H4 (cell line): ENCODE measurements at places on chromosomes 7 and 10. TPM values are rescaled to one million over a fixed set of nuclear protein-coding genes. Genes with fewer than 3 reads are reported as not detected.

- peak; percentile 56 for DNase-seq
Observed at GRCh38 chr7:105346593-105347322, 42.0 kb downstream of the SRPK2 start.

DNA sequence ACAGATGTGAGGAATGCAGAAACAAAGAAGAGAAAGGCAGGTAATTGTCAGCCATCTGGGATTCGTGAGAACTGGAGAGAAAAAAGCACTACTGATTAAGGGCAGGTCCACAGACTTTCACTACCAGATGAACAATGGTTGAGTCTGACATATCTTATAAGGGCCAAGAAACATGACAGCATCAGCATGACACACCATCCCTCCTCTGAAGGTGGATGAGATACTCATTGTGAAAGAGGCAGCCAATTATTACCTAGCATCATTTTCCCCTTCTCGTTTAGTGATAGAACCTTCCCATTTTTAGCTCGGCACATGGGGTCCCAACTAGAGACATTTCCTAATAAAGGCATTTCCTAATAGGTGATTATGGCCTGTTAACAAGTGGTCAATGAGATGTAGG is 19.2 kb upstream of the MET start:
- DNase-seq = no peak

GRCh38 chr7:151245360-151246101 is 3.0 kb downstream of the SMARCD3 start:
- DNase-seq = no peak

DNA sequence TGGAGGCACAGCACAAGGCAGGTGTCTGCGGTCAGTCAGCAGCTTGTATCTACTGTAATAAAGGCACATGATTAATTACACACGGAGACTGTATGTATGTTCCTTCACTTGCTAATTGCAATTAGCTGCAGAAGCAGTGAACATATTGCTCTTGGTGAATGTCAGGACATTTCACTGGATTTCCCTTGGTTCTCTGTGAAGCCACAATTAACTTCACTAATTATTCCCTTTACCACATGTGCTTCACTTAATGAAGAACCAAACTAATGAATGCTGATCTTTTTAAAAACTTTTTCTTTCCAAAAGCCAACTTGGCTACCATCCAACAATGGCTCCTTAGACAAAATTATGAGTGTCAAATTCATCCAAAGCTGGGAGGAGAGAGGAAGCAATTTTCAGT is 290.7 kb downstream of the ADRA2A start:
- DNase-seq = no peak

CCDC136 gene
- total RNA-seq = 5.0 and 5.2 TPM in 2 replicates

DNA sequence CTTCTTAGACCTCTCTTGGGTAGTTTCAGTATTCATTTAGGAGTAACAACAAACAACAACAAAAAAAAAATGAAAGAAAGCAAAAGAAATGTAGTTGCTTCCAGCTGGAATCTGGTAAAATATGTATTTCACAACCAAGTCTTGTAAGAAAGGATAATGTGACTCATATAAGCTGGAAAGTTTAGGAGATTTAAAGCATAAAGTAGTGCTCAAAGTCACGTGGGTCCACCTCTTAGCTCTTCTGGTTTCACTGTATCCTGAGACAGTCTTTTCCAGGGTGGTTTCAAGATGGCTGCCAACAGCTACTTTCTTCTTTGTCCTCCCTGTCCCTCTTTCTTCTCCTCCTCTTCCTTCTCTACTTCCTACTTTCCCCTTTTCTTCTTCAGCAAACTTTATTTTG is 69.5 kb upstream of the CDK13 start:
- no peak for DNase-seq

- DNase-seq = no peak
Observed at GRCh38 chr7:78124216-78124615, 325.6 kb downstream of the PHTF2 start.

- DNase-seq = no peak
Observed at GRCh38 chr7:22147868-22148267, 202.2 kb upstream of the CDCA7L start.

GRCh38 chr7:90869335-90869734 is 273.2 kb downstream of the CDK14 start:
- DNase-seq = no peak

DNA sequence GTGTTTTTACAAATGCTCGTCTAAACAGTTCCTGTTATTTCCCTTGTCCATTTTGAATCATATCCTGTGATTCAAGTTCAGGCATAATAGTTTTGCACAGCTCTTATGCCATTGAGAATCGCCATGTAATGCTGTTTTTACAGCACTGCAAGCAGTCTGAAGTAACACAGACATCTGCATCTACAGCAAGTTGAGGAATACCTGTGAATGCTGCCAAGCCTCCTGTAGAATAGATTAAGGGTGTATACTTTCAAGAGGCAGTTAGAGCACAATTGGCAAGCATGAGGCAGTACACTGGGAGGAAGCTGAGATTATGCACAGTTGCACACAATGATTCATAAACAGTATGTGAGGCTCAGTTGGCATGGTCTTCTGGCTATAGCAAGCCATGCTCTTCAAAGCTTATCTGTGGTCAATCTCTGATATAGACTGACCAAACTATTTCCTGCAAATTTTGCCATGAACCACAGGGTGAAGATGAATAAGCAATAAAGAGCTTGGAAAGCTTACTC is 121.9 kb upstream of the AKR1E2 start:
- peak; percentile 93 for DNase-seq

DNA sequence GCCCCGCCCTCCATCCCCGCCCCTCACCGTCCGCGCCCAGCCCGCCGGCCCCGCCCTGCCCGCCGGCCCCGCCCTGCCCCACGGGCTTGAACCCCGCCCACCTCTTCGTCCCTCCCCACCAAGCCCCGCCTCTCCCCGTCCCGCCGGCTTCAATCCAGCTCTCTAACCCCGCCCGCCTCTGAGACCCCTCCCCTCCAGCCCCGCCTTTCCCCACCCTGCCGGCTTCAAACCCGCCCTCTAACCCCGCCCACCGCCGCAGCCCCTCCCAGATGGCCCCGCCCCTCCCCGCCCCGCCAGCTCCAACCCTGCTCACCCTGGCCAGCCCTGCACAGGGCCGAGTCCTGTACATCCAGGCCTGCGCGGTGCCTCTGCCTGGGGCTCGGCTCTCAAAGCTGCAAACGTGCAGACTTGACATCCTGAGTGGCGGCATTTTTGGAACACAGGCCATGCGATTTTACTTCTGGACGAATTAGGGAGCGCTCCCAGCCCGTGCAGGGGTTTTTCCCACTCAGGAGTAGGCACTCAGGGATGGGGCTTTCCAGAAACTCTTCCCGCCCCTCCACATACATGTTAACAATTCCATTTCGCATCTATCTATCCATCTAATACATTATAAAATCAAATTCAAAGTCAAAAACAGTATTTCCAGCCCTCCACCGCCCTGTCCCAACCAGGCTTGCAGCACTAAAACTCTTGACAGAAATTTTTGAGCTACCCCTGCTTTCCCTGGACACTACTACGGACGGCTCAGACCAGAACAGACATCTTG is 477 bp upstream of the NMT2 start:
- peak; percentile 51 for DNase-seq

PALD1 gene
- total RNA-seq = 1.3 and 3.0 TPM in 2 replicates

GRCh38 chr7:138919216-138919615 is 62.0 kb downstream of the KIAA1549 start:
- no peak for DNase-seq

DNA sequence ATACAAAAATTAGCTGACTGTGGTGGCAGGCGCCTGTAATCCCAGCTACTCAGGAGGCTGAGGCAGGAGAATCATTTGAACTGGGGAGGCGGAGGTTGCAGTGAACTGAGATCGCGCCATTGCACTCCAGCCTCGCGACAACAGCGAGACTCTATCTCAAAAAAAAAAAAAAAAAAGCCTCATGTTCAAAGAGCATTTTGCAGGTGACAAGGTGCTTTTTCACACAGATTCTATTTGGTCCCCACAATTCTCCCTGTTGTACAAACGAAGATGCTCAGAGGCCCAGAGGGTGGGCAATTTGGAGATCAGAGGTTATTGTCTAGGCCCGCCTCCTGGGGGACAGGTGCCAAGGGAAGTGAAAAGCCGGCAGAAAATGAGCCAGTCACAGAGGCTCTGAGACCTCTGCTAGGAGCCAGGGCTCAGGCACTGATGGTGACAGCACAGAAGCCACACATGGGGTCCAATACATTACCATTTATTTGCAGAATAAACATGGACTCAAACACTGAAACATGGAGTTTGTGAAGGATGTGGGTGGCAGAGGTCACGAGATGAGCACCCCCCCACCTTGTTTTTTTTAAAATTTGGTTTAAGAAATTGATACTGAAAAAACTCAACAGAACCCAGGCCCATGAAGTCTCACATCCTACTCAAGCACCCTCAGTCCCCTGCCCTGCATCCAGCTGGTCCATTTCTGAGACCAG is 882 bp upstream of the GAL3ST4 start:
- no peak for DNase-seq

- no peak for DNase-seq
Observed at GRCh38 chr10:127802531-127803095, 65.6 kb downstream of the FOXI2 start.

CALHM2 gene
- total RNA-seq = 0.43 and 0.97 TPM in 2 replicates

GRCh38 chr10:29471544-29471859 is 163.3 kb downstream of the SVIL start:
- DNase-seq = peak; percentile 10

GRCh38 chr10:104368381-104368780 is 14.7 kb downstream of the CFAP58 start:
- DNase-seq = no peak

TMEM196 gene
- not detected in 2 replicates for total RNA-seq

TAC1 gene
- 9.2 and 11.1 TPM in 2 replicates for total RNA-seq

DNA sequence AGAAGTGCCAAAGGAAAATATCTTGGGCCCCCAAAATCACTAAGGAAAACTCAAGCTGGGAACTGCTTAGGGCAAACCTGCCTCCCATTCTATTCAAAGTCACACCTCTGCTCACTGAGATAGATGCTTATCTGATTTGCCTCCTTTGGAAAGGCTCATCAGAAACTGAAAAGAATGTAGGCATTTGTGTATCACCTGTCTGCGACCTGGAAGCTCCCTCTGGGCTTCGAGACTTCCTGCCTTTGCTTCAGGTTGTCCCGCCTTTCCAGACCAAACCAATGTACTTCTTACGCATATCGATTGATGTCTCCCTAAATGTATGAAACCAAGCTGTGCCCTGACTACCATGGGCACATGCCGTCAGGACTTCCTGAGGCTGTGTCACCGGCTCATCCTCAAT is 14.5 kb upstream of the LRRC72 start:
- DNase-seq = no peak

EBF3 gene
- 0.33 TPM in 2 replicates for total RNA-seq

IL2RA gene
- not detected in 2 replicates for total RNA-seq

ERLIN1 gene
- total RNA-seq = 37.3 and 42.5 TPM in 2 replicates

- DNase-seq = no peak
Observed at GRCh38 chr10:100707261-100707848, 38.0 kb upstream of the PAX2 start.

- DNase-seq = no peak
Observed at GRCh38 chr10:24502801-24503460, 220.8 kb downstream of the ARHGAP21 start.

- DNase-seq = no peak
Observed at GRCh38 chr7:25369786-25370185, 141.5 kb upstream of the NPVF start.

DNA sequence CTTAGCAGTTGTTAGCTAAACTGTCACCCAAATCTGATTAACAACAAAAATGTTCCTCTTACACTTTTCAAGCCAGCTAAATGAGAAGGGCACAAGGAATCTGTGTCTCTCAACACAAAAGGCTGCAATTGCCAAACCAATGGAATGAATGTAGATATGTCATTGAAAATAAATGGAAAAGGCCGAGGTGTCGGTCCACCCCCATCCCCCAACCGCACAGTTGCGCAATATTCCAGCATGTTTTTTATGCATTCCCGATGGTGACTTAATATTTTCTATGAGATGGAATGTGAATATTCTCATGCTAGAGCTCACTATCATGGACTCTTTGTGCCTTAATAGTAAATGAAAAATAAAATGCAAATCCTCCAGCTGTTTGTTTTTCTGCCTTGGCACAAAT is 181.6 kb upstream of the LRGUK start:
- no peak for DNase-seq

DNA sequence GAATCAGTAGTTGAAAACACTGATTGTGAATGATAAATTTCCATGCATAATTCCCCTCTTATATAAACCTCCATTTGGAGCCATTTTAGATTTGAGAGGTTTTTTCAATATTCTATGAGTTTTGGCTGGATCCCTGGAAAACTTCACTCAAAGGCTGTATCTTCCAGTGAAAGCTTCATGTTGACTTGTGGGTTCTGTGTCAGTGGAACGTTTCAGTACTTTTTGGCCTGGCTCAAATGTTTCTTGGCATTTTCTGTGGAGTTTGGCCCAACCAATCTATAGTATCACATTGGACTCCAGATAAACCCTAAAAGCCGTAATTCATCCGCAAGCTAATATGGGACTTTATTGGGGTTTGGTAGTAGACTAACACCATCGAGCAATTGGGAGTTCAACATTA is 172.6 kb upstream of the PRPS1L1 start:
- no peak for DNase-seq

UTF1 gene
- not detected in 2 replicates for total RNA-seq

GRCh38 chr10:79345241-79346011 is 1.8 kb upstream of the PPIF start:
- DNase-seq = no peak

DNA sequence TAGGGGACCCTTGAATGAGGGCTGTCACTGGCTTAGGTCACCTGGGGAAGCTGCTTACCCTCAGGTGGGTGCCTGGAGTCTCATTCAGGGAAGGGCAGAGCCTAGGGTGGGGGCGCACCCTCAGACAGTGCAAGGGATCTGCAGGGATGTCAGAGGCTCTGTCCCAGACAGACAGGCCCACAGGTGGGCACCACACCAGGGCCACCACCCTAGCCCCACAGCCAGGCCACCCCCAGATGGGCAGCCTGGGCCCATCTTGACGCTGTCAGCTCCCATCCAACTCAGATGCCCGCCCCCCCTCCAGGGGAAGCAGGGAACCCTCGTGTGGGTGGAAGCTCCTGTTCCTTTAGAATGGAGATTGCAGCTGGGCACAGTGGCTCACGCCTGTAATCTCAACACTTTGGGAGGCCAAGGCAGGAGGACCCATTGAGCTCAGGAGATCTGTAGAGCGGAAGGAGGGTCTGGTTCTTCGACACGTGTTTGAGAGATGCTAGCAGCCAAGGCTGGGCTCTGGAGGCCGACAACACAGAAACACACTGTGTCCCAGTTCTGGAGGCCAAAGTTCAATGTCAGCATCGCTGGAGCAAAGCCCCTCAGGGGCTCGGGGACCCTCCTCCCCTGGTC is 58.5 kb upstream of the DNAJB6 start:
- DNase-seq = no peak

CDK14 gene
- 9.9 and 14.0 TPM in 2 replicates for total RNA-seq

GRCh38 chr10:110774069-110775019 is 97.4 kb upstream of the PDCD4 start:
- DNase-seq = peak; percentile 22

RHOBTB1 gene
- 39.8 and 41.1 TPM in 2 replicates for total RNA-seq

DNA sequence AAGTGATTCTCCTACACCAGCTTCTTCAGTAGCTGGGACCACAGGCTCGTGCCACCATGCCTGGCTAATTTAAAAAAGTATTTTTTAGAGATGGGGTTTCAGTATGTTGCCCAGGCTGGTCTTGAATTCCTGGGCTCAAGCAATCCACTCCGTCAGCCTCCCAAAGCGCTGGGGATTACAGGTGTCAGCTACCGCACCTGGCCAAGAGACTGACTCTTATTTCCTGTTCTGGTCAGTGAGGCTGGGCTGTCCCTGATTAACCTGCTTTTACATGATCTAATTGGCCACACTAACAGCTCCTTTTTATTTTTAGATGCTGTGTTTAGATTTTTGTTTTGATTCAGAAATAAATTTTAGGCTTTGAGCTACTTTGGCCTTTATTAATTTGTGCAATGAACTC is 203.9 kb downstream of the NXPH1 start:
- DNase-seq = no peak

SLC39A12 gene
- total RNA-seq = not detected in 2 replicates
